ENCODE measurements at places on chromosomes 4 and X.
A peak's percentile ranks its signal among the peaks of the same experiment; 100 is the strongest.

- DNase-seq: no peak
These were observed 141.4 kb downstream of the PPP3CA start for GRCh38 chr4:101205916-101206315.

DNA sequence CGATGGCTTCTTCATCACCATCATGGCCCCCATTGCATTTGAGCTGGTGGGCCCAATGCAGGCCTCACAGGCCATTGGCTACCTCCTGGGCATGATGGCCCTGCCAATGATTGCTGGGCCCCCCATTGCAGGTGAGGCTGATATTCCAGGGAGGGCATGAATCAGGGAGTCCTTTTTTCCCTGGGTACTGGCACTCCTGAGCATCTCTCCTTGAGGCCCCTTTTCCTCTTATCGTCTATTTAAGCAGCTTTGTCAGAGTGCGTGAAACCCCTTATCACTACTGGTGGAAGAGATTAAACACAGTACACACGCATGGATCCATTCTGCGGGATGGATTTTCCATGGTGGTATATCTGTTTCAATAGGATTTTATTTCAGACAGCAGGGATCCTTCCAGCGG, 85.1 kb downstream of the RLIM start:
- DNase-seq: no peak

DNA sequence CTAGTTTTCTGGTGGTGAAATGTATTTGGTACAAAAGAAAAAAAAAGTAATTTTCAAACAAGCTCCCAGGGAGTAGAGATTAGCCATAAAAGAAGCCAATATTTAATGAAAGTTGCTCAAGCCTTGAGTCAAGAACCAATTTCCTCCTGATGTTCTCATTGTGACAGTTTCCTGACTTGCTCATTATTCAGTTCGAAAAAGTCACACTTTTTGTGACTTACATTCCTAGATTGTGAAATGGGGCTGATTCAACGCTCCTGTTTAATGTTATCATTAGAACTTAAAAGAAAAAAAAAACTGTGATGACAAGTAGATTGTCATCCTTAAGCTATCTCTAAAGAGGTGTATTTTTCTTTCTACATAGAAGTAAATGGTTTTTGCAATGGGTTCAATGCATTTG, 122.6 kb upstream of the BMPR1B start:
- no peak for DNase-seq

- no peak for DNase-seq
These were observed 11.1 kb downstream of the TCEANC start for GRCh38 chrX:13664020-13664419.

- peak; percentile 70 for DNase-seq
These were observed 61.7 kb upstream of the GUCY1A1 start for GRCh38 chr4:155604718-155605626.

DNA sequence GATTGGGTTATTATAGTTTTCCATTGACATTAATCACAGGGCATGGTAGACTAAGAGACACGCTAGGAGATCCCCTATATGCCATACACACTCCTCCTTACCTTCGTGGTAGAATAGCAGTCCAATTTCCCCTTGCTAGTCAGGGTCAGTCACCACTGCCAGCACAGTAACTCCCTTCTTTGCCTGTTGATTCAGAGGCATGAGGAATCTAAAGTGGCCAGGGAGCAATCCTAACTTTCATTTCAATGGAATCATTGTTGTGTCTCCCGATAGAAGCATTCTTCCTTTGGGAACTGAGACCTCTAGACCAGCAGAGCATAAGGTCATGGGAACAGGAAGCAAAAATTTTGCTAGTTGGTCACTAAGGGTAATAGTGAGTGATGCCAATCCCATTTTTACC, 51.1 kb downstream of the COL25A1 start:
- DNase-seq: no peak

DNA sequence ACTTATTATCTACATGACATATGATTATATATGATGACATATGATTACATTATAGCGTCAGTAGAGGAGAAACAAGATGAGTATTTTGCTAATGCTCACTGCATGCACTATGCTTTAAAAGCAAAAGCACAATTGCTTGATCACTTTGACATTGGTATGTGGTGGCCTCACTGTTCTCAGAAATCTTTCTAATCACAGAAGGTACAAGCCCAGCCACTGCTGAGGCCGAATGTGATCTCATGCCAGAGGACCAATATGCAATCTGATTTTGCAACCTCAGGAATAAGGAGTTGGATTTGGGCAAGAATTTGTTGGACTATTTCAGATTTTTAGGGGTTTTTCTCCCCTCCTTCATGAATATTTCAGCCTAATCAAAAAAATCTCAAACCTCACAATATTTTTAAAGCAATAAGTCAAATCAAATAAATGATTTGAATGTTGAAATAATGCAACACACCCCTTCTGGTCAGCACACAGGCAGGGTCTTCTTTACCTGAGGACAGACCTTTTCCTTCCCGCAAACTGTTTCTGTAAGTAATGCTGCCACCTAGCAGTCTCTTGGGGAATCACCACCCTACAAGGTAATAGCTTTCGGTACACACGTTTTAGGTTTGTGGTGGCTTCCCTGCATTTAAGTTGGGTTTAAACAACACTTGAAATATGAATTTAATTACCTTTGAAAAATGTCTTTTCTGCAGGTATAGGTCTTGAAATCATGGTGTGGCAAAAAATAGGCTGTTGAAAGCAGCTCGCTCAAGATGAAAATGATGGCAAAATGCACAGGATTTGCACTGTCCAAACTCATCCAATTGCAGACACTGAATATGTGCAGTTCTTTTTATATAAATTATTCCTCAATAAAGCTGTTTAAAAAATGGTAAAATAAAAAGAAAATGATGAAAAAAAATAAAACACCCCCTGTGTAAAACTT, 4.8 kb upstream of the CXCL13 start:
- no peak for DNase-seq

GRCh38 chr4:85783483-85783882, 308.5 kb downstream of the ARHGAP24 start:
- DNase-seq: no peak

DNA sequence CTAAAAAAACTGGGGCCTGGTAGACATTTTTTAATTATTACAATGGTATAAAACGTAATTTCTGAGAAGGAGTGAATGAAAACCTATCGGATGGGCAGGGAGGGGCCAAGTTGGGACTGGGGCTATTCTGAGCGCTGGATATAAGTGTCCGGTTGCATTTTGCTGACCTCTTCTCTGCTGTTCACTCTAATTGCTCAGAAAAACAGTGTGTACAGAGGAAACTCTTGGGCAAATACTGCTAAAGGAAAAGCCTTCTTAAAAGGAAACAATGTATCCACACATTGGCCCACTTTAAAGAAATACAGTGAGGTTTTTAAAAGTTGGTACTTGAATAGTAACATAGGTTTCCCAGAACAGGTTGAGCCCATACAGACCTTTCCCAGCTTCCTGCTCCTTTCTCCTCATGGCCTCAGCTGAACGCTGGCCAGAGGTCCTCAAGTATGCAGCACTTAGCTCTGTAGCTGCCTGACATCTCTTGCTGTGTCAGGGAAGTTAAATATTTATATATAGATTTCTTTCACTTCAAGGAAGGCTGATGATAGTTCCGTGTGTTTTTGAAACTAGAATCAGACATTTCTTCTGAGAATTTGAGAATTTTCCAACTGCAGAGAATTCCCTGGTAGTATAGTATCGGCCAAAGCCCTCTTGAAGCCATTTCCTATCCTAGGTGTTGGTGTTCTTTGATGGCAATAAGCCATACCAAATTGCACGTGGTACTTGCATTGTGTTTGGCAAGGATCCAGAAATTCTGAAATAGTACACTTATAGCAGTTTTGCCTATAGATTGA, 97.1 kb upstream of the SLC4A4 start:
- no peak for DNase-seq

DNA sequence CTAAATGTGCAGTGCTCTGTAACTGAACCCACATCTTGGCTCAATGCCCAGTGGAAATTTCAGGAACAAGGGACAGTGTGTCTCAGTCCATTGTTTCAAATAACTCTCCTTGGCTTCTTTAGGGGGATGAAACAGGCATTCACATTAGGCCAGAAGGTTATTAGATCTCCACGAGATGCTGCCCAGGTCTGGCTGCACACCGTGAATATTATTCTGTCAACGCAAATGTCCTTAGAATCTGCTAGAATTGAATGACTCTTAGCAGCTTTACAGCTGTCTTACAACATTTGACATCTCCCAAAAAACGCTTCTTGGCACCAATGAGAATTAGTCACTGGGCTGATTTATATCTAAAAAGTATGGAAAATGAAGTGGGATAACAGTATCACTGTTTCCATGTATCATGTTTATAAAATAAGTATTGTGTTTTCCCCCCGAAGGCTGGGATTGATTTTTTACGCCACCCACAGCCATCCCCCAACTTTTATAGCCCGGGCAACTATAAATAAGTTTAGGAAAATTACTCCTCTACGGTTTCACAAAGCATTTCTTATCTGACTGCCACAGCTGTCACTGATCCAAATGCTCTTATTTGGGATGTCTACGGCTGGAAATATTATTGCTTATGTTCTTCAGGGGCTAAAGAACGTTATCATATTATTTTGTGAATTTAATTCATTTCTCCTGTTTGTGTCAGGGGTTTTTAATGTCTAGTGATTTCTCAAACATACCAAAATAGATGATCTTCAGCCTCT, 559.7 kb upstream of the FAT1 start:
- DNase-seq: no peak

DNA sequence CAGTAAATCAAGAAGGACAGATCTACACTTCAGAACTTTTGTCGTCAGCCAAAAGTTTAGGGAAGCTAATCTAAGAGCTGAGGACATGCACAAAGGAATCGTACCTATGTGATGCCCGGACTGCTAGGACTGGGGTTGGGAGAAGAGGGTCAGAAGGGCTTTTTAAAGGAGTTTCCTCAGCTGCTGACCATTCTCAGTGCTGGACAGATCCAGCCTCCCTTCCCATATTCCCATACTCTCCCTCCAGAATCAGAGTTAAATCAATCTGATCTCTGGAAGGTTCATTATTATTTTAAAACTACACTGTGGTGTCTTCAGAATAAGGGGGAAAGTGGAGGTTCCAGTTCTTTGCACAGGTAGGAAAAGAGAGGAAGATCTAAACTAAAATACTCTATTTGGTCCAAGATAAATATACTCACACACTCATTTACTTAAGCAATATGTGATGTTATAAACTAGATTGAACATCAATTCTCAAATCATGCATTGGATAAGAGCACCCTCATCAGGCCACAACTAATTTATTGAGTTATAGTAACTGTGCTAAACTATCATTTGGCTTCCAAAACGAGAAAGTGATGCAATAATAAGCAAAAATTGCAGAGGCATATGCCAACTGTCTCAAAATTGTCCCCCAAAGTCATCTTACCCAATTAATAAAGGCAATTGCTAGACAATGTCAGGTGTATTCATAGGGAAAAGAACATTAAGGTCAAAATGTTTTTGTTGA, 124.7 kb downstream of the HNRNPD start:
- no peak for DNase-seq

- DNase-seq: no peak
These were observed 20.4 kb downstream of the EREG start for GRCh38 chr4:74385386-74385785.

DNA sequence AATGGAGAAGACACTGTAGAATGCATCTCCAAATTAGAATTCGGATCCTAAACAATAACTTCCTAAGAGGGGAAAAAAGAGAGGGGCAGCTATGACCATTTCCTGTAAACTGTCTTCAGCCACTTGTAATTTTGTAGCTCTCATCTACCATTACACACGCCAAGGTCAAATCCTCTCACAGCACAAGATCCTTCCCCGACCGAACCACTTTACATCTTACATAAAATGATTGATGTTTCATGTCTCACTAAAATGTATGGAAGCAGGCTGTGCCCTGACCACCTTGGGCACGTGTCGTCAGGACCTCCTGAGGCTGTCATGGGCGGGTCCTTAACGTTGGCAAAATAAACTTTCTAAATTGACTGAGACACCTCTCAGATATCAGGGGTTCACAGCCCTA, 24.1 kb upstream of the PBDC1 start:
- DNase-seq: peak; percentile 52

- DNase-seq: no peak
These were observed 21.7 kb downstream of the PNMA6F start for GRCh38 chrX:153299855-153300254.

DNA sequence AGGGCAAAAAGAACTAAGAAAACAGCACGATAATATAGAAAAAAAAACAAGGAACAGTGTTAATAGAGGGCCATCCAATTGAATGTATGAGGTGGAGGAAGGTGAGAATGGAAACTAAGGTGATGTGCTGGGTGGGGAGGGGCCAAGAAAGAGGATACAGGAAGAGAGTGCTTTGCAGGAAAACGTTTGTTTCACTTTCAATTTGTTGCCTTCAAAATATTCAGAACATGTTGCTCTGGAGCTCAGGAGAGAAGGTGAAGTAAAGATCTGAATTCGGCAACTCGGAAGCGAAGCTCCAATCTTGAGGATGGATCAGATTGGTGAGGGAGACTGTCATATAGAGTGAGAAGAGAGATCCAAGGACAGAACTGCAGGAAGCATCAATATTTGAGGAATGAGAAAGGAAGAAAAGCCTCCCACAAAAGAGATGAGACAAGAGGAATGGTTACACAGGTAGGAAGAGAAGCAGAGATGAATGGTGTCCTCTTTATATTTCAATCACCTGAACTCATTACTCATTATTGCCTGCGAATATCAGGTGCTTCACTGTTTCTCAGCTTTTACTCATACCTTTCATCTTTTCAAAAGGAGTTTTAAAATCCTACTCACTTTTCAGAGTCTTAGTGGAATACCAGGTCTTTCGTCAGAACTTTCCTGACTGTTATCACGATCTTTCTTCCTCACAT, 14.7 kb upstream of the SEC24D start:
- DNase-seq: no peak

GRCh38 chr4:37693450-37694190, 7.4 kb upstream of the RELL1 start:
- no peak for DNase-seq

DNA sequence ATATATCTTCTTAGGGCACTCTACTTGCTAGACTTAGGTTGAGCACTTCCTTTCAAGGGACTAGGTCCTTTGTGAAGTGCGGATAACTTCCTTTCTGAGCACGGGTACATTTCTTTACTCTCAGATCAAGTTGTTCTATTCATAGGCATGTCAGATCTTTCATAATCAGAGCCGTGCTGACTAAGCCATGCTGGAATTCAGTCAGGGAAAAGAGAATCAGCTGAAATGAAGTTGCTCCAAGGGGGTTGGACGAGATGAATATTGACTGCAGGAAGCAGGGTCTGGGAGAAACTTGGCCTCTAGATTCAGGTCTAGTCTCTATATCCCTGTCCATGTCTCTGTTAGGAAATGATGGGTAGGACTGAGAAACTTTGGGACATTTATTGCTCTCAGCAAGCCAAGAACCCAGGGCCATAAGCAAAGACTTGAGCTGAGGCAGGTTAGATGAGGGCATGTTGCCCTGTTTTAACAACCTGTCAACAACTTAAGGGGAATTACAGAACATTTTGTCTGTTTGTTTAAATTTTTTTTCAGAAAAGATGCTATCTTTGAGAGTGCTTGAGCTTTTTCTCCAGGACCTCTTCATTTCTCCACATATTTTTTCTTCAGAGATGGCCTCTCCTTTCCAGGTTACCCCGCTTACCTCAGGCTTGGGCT, 28.3 kb downstream of the AREG start:
- no peak for DNase-seq

GRCh38 chrX:9221781-9222180, 187.9 kb upstream of the FAM9B start:
- DNase-seq: no peak

All from right cardiac atrium (tissue), 5 donors.